Mesendoderm (in vitro differentiated cells): ENCODE measurements at places on chromosomes 2 and 18.

DNA sequence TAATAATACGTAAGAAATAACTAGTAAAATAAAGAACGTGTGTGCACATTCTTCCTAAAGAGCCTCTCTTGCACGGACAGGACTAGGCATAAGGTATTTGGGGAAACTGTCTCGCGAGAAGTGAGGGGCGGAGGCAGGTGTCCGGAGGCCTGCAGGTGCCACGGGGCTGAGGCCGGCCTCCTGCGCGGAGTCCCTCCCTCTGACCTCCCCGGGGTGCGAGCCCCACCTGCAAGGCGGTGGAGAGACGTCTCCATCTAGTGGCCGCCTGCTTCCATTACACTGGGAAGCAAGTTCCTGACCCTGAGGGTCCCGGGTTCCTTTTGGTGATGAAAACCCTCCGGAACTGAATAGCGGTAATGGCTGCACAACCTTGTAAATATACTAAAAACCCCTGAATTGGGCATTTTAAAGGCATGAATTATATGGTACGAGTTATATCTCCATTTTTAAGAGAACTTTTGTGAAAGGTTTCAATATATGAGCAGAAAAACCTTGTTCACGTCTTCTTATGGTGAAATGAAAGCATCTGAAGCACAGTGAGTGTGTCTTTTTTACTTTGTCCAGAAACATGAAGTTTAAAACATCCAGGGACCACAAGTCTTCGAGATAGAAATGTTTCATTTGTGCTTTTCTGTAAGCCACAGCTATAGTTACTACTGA, 35.5 kb upstream of the CTDP1 start:
- H3K4me1 ChIP-seq, result no peaks in the 10 kb centered on the region
- no peaks in the 10 kb centered on the region for H3K36me3 ChIP-seq
- peak; percentile 81 for DNase-seq
- no peak overlapping the region for H3K27ac ChIP-seq
- H3K4me3 ChIP-seq, result no peak overlapping the region

DNA sequence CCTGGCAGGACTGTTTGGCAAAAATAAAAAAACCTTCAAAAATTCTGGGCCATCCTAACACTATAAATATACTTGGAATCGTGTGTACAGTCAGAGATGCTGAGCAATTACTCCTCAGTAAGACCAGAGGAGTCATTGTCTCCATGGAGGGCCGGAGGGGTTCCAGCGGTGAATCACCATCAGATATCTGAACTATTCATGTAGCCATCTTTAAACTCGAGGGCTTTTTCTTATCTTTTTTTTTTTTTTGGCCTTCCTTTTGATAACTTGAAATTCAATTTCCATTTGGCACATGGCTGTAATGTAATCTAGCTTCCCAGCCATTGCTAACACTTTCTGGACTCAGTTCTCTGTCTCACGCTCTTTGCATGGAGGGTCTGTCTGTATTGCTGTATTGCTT, 7.4 kb upstream of the FHL2 start:
- no peaks in the 10 kb centered on the region for H3K4me1 ChIP-seq
- H3K27me3 ChIP-seq, result no peaks in the 10 kb centered on the region

DNA sequence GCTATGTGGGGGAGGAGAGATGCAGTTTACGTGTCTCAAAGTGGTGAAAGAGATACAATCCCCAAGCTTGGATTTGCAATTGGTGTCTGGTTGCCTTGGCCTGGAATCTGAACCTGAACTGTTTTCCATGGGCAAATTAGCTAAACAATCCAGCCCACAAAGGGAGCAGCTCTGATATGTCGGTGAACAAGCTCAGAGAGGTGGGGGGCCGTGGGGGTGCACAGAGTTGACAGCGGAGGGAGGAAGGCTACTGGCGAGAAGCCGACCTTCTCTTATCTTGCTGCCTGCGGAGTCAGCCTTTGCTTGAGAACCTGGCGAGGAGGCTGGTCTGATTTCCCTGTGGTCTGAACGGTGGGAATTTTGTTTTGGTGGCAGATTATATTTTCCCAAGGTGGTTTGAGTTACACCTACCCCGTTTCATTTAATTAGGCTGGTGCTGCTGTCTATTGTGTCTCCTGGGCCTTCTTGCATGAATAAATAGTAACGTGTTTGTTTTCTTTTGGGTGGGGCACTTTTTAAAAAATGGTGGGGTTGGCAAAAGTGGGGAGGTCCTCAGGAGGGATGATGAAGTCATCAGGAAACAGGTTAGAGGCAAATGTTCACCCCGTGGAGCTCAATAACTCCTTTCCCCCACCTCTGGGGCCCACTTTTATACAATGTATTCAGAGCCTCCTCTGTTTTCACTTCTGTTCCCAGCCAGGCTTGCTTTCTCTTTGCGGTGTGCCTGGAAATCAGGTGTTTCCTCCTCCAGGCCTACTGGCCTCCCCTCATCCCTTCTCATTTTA, 80.9 kb upstream of the IGFBP5 start:
- no peak overlapping the region for H3K27ac ChIP-seq
- H3K36me3 ChIP-seq, result no peaks in the 10 kb centered on the region
- no peak for DNase-seq
- H3K4me1 ChIP-seq, result no peaks in the 10 kb centered on the region

GRCh38 chr2:54535599-54536195, 79.6 kb downstream of the SPTBN1 start:
- no peaks in the 10 kb centered on the region for H3K4me1 ChIP-seq
- H3K4me3 ChIP-seq, result no peak overlapping the region

- no peak overlapping the region for H3K4me3 ChIP-seq
- no peaks in the 10 kb centered on the region for H3K4me1 ChIP-seq
- no peaks in the 10 kb centered on the region for H3K36me3 ChIP-seq
- peak; percentile 26 for DNase-seq
These were observed 636 bp downstream of the CBLN2 start for GRCh38 chr18:72543357-72544055.

DNA sequence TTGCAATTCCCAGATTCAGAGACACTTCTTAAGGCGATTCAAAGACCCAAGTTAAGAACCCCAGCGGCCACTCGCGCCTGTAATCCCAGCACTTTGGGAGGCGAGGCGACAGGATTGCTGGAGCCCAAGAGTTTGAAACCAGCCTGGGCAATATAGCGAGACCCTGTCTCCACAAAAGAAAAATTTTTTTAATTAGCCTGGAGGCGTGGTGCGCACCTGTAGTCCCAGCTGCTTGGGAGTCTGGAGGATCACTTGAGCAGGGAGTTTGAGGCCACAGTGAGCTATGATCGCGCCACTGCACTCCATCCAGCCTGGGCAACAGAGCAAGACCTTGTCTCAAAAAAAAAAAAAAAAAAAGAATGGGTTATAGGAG, 585 bp upstream of the ANAPC1 start:
- DNase-seq, result no peak
- no peaks in the 10 kb centered on the region for H3K27me3 ChIP-seq
- H3K4me1 ChIP-seq, result no peaks in the 10 kb centered on the region
- H3K4me3 ChIP-seq, result peak overlapping the region; percentile 88
- H3K27ac ChIP-seq, result peak overlapping the region; percentile 37

DNA sequence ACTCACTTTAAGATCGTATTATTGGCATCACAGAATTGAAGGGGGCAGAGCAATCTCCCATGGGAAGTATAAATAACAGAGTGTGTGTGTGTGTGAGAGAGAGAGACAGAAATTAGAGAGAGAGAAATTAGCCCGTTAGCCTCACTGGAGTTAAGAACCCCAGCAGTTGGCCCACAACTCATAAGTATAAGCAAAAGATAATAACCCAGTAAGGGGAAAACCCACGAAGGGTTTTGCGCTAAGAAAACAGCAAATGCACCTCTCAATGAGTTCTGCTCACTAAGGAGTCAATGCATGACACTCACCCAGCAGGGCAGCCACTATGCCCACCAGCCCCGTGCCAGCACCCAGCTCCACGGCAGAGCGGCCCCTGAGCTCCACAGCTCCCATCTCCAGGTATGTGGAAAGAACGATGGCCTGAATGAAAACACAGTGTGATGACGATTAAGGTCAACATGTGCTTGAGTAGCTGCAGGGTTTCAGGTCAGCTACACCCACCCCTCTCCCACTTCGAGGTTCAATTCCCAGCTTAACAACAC, 3.6 kb downstream of the METTL21A start:
- no peak for DNase-seq
- H3K4me1 ChIP-seq, result no peaks in the 10 kb centered on the region
- H3K27ac ChIP-seq, result no peak overlapping the region
- H3K4me3 ChIP-seq, result no peak overlapping the region
- H3K36me3 ChIP-seq, result peaks cover 7% of the 10 kb centered on the region

- H3K4me1 ChIP-seq, result no peaks in the 10 kb centered on the region
- no peaks in the 10 kb centered on the region for H3K27me3 ChIP-seq
- no peaks in the 10 kb centered on the region for H3K36me3 ChIP-seq
- no peak overlapping the region for H3K4me3 ChIP-seq
- no peak overlapping the region for H3K27ac ChIP-seq
- DNase-seq, result peak; percentile 32
These were observed 830.8 kb upstream of the SLC39A10 start for GRCh38 chr2:194826241-194826640.

- H3K4me3 ChIP-seq, result no peak overlapping the region
- H3K4me1 ChIP-seq, result no peaks in the 10 kb centered on the region
- no peaks in the 10 kb centered on the region for H3K27me3 ChIP-seq
- no peak for DNase-seq
- no peaks in the 10 kb centered on the region for H3K36me3 ChIP-seq
These were observed 32.5 kb downstream of the CMPK2 start for GRCh38 chr2:6833300-6833604.

- no peaks in the 10 kb centered on the region for H3K36me3 ChIP-seq
- H3K4me1 ChIP-seq, result no peaks in the 10 kb centered on the region
- no peak overlapping the region for H3K27ac ChIP-seq
- no peak for DNase-seq
- no peak overlapping the region for H3K4me3 ChIP-seq
These were observed 19.5 kb upstream of the DCDC2C start for GRCh38 chr2:3683748-3684454.

- H3K27me3 ChIP-seq, result no peaks in the 10 kb centered on the region
- H3K27ac ChIP-seq, result no peak overlapping the region
- H3K4me1 ChIP-seq, result no peaks in the 10 kb centered on the region
- no peak for DNase-seq
These were observed 112.9 kb downstream of the THADA start for GRCh38 chr2:43482961-43483360.

GRCh38 chr2:7476371-7476770, 559.2 kb downstream of the RNF144A start:
- H3K4me1 ChIP-seq, result no peaks in the 10 kb centered on the region
- no peak for DNase-seq

GRCh38 chr2:223148516-223148915, 96.5 kb downstream of the KCNE4 start:
- no peaks in the 10 kb centered on the region for H3K4me1 ChIP-seq
- H3K27ac ChIP-seq, result no peak overlapping the region
- H3K4me3 ChIP-seq, result no peak overlapping the region
- DNase-seq, result no peak
- no peaks in the 10 kb centered on the region for H3K36me3 ChIP-seq

DNA sequence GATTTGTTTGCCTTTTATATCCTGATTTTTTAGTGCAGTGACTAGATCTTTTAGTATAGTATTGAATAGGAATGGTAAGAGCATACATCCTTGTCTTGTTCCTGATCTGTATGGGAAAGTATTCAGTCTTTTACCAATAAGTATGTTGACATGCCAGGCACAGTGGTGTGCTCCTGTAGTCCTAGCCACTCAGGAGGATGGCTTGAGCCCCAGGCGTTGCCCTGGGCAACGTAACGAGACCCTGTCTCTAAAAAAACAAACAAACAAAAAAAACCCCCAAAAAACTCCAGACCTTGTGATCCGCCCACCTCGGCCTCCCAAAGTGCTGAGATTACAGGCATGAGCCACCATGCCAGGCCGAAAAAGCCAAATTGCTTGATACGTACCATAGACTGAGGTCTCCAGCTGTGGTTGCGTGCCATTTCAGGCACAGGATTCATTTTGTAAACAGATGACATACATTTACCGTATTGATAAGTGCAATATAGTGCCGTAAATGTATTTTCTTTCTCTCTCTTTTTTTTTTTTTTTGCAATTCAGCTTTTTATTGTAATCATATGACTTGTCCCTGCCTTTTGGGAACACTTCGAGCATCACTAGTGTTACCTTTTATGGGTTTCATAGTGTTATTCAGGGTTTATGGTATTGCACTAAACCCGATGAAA, 18.5 kb downstream of the BIRC6 start:
- no peak overlapping the region for H3K27ac ChIP-seq
- H3K27me3 ChIP-seq, result no peaks in the 10 kb centered on the region
- H3K4me1 ChIP-seq, result peaks cover 2% of the 10 kb centered on the region
- no peak overlapping the region for H3K4me3 ChIP-seq
- H3K36me3 ChIP-seq, result no peaks in the 10 kb centered on the region

DNA sequence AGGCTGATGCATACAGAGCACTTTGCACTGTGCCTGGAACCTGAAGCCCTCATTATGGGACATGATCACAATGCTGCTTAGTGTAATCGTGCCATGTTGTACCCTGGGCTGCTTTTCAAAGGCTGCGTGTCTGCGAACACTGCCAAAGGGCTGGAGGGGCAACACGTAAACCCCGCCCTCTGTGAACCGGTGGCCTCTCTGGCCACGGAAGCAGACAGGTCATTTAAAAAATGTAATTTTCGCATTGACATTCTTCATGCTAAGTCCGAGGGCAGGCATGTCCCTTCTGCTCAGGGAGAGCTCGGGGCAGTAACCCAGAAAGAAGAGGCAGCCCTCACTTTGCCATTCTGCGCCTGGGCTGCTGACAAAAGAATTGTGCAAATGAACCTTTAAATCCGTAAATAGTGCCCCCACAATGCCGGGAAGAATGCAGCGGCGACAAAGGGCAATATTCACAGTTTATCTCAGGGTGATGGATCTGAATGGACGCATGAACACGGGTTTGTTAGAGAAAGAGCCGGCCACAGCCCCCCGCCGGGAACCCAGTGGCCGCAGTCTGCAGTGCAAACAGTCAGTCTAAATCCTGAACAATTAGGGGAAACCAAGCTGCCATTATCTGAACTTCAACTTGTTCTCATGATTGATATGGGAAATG, 226.1 kb downstream of the MYCN start:
- no peaks in the 10 kb centered on the region for H3K27me3 ChIP-seq
- no peak overlapping the region for H3K4me3 ChIP-seq
- no peak overlapping the region for H3K27ac ChIP-seq
- no peak for DNase-seq
- H3K4me1 ChIP-seq, result no peaks in the 10 kb centered on the region

DNA sequence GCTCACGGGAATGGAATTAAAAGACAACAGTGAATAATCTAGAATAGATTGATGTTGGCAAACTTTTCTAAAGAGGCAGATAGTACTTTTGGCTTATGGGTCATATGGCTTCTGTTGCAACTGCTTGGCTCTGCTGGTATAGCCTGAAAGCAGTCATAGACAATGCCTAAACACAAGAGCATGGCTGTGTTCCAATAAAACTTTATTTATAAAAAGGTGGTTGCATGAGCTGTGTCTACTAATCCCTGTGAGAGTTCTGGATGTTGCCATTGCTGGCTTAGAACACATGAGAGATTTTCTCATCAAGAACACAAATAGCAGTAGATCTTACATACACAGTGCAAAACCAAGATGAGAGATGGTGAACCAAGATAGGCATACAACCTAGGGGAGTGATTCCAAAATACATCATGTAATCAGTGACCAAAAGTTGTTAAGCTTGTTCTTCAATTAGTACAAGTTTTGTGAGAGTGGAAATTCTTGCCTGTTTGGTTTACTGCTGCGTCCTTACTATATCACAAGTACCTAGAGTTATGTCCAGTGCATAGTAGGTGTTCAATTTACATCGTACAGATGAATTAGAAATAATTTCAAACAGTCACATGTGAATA, 380.0 kb downstream of the METTL4 start:
- DNase-seq, result no peak
- no peak overlapping the region for H3K4me3 ChIP-seq
- H3K36me3 ChIP-seq, result no peaks in the 10 kb centered on the region
- H3K4me1 ChIP-seq, result no peaks in the 10 kb centered on the region
- no peaks in the 10 kb centered on the region for H3K27me3 ChIP-seq
